Thoracic aorta (tissue), 2 donors: ENCODE measurements at places on chromosomes 7 and 10. TPM values are rescaled to one million over a fixed set of nuclear protein-coding genes. Genes with fewer than 3 reads are reported as not detected.

DNA sequence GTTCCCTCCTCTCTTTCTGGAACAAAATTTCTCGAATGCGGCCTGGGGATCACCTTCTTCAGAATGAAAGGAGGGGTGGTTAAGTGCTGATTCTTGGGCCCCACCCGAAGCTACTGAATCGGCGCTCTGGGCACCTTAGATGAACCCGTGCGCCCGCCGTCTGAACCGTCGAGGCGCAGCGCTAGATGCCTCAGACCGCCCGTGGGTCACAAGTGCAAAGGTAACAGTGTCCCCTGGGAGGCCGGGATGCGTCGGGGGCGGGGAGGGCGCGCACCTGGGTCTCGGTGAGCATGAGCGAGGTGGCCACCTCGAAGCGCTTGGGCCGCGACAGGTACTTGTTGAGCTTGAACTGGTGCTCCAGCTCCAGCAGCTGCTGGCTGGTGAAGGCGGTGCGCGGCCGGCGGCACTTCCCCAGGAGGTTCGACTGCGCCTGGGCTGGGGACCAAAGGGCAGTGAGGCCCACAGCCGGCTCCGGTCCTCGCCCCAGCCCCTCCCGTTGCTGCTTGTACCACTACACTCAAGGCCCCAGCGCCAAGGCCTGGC, 4.2 kb downstream of the MNX1 start:
- no peak for DNase-seq

Gene SLC37A3
- total RNA-seq: 66.5 TPM

Gene HSPA12A
- 10.2 TPM for total RNA-seq

Gene LIPN
- total RNA-seq: not detected

Gene OPALIN
- not detected for total RNA-seq

DNA sequence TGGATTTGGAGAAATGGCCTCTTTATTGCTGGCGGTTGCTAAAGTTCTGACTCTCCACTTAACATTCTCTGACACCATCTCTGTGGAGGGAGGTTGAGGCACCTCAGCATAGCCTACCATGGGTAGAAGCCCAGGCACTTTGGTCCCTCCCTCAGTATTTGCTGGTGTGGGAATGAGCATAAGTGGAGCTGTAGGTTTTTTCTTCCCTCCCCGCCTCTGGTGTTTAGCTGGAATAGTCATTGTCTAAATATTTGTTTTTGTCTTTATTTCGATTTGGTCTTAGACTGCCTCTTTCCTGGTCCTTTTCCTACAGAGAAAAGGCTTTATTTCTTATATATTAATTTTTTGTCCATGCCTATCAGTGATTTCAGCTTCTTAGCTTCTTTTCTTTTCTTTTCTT, 203.4 kb upstream of the AGR3 start:
- no peak for DNase-seq

- no peak for DNase-seq
Measured at GRCh38 chr7:138154661-138155060, 78.4 kb downstream of the AKR1D1 start.

DNA sequence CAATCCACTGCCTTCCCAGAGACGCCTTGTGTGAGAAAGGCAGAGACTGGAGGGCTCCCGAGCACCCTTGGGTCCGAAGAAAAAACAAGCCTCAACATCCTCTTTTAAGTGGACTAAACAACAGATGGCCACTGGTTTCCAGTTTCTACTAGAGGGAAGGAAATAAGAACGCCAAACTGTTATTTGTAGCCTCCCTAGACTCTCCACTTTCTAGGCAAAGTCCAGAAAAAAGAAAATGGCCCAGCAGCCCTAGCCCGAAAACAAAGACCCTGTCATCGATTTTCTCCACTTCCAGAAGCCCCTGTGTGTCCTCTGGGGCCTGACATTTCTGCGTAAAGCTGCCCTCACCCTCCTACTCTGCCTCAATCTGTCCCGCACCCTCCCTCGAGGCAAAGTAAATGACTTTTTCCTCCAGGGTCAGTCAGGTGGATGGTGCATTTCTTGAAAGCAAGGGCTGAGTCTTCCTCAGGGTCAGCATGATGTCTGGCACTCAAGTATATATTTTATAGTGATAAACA, 6.0 kb downstream of the RGS10 start:
- no peak for DNase-seq

- no peak for DNase-seq
Measured at GRCh38 chr7:45898222-45898621, 9.9 kb downstream of the IGFBP1 start.

Gene CEP55
- total RNA-seq: 5.1 TPM

DNA sequence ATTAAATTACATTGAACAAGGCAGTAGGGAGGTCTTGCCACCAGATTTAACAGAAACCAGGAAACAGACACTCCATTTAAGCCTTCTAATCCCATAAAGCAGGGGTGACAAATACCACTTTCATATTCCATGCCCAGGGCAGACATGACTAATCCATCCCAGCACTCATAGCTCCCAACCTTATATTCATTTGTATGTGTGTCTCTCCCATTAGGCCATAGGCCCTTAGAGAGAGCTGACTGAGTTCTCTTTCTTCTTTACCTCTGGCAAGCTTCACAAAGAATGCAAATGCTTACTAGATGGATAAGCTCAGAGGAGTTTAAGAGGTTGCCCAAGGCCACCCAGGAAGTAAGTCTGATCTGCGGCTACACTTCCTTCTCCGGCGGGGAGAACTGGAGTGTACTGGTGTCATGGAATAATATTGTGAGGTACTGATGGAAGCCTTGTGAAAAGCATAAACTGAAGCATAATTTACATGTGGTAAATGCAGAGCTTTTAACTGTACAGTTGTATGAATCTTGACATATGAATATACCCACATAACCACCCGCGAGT, 239.7 kb upstream of the HABP2 start:
- DNase-seq: no peak

Gene EBLN1
- total RNA-seq: not detected

- no peak for DNase-seq
Measured at GRCh38 chr7:4436361-4436895, 245.7 kb upstream of the FOXK1 start.

Gene NUTM2A
- 0.81 TPM for total RNA-seq

DNA sequence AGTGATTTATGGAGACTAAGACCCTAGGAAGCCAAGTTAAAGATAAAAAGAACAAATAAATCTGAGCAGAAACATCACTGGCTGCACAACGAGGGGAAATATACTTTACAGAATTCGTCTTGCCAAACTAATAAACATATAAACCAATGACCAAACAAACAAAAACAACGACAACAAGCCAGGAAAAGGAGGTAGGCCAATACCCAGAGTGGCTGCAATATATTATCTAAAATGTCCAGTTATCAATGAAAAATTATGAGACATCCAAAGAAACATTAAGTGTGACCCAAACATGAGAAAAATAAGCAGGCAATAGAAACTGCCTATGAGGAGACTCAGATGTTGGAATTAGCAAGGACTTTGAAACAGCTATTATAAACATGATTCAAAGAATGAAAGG, 81.0 kb downstream of the PKD1L1 start:
- DNase-seq: no peak

DNA sequence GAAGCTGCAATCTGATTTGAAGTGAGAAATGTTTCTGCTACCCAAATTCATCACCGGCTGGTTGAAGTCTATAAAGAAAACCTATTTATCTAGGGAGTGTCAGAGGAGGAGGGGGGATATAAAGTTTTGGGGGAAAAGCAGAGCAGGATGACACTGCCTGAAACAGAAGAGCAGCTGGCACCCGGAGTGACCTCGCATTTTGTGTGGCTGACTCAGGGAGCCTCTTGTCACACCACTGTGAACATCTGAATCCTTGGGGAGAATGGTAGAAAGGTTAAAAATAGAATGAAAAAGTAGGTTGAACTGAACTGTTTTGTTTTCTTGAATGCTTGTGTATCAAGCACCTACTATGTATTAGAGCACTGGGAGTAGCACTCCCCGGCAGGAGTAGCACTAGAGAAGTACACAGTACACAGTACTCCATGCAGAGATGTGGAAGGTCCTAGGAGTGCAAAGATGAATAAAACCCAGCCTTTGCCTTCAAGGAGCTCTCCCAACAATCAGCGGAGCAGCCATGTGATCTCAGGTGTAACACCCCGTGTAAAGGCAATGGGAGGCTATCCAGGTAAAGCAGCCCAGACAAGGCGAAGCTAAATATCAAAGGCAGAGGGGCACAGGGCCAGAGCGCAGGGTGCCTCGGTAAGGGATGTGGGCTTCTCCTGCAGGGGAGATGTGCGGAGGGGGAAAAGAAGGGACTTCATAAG, 13.5 kb downstream of the CRTAC1 start:
- DNase-seq: no peak

DNA sequence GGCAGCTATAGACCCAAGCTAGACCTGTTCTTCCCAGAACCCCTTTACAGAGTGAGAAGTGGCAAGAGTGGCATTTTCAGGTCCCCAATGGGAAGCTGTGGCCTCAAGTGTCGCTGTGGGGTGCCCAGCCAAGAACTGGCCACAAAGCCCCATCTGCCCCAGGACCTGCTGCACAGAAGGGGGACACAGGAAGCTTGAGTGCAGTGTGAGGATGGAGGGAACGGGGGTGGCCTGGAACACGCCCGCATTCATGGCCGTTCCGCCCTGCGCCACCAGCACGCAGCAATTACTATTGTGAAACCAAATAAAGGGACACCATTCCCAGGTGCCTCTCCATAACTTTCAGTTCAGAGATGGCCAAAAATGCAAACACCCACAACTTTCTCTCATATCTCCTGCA, 237.6 kb upstream of the TCERG1L start:
- no peak for DNase-seq

Gene EFCAB10
- total RNA-seq: not detected

Gene SUPV3L1
- 55.1 TPM for total RNA-seq

Gene SLC16A9
- total RNA-seq: 1.6 TPM

DNA sequence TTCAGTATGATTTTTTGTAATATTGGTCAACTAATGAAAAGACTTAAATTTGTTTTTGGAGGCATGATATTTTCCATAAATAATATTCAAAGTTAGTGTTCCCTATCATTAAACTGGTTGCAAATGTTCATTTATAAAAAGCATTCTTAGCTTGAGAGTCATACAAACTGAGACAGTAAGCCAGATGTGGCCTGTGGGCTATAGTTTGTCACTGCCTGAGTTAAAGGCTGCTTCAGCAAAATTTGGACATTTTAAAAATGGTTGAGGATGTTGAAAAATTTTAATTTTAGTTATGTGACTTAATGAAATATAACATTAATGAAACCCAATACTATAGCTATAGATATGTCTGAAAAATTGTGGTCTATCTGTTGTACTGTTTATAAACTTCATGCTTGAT, 180.2 kb upstream of the CACNA2D1 start:
- no peak for DNase-seq

GRCh38 chr7:142851919-142852318, 3.0 kb upstream of the EPHB6 start:
- DNase-seq: no peak

DNA sequence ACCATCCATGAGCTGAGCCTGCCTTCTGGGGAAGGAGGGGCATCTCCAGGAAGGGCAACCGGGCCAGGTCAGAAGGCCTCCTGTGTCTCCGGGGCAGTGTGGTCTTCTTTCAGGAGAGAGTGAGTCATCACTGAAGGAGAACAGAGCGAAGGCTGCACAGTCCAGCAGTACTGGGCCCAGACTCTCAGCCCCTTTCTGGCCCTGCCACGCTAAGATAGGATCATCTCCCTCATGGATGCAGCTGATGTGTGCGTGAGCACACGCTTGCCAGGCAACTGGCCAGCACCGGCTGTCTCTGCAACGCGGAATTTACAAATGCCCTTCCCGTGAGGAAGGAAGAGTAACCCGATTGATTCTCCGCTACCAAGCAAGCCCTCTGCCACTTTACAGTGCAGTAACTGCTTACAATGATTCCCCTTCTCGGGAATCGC, 328.2 kb downstream of the TNS3 start:
- DNase-seq: no peak

DNA sequence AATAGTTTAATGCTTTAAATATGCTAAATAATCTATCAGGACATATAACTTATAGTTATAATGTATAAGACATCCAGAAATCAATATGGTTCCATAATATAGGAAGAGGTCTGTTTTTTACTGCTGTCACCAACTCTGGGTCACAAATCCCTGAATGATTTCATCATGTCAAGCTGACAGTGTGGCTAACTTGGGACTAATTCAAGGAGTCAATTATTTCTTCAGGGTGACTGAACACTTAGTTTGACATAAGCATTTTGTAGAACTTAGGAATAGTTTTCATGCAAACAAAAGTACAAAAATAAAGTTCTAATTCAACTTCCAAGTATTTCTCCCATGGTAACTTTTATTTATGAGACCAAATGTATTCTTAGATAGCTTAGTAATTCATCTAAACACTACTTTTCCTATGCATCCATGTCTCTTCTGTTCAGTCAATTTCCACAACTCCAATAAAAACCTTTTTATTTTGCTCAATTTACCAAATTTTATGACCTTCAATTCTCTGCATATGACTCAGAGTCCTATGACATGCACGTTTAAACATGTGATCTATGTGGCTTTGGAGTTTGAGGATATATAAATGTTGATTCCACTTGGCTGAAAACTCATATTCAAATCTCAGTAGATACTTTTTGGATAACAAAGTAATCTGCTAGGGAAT, 40.3 kb upstream of the GNAT3 start:
- no peak for DNase-seq

GRCh38 chr7:110224643-110225042, 866.3 kb upstream of the LRRN3 start:
- no peak for DNase-seq

Gene TMEM130
- total RNA-seq: 26.2 TPM

- no peak for DNase-seq
Measured at GRCh38 chr7:18352339-18353255, 143.0 kb upstream of the HDAC9 start.

DNA sequence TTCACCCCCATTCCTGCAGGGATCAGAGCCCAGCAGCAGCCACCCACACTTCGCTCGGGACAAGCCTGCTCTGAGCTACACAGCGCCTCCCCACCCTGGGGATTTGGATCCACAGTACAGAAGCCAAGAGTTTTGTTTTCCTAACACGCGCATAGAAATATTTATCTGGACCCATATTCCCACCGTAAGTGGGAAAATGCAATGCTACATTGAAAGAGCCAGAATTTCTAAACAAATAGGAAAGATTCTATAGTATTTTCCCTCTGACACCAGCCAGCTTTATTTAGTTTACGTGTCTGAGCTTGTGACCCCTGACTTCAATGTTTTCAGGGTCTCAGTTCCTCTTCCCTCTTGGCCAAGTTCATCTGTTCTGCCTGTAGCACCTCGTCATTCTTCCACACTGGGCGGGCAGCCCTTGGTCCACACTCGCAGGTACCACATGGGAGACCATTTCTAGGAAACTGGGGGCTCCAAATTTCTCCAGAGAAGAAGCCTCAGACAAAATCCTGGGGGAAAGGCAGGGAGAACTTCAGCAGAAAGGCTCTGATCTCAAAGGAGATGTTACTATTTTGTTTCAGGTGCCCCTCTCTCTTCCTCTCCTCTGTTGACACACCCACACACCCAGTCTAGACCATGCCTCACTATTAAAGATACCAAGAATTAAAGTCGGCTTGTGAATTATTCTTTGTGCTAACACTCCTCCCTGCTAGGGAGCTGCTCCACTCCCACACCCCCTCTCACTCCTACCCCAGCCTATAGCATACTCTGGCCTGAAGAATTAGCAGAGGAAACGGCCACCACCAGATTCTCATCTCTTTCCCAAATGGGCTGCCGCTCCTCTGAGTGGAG, 116.0 kb upstream of the PCGF5 start:
- no peak for DNase-seq

Gene NPC1L1
- 0.85 TPM for total RNA-seq

- no peak for DNase-seq
Measured at GRCh38 chr7:81845744-81846241, 75.9 kb upstream of the HGF start.

- DNase-seq: no peak
Measured at GRCh38 chr10:69061305-69062161, 26.4 kb upstream of the SRGN start.

Gene FLNC
- total RNA-seq: 273 TPM

GRCh38 chr10:119248184-119248583, 40.8 kb downstream of the GRK5 start:
- DNase-seq: no peak

Gene RBP4
- total RNA-seq: 23.1 TPM
